ENCODE measurements at places on chromosomes 4 and X.

DNA sequence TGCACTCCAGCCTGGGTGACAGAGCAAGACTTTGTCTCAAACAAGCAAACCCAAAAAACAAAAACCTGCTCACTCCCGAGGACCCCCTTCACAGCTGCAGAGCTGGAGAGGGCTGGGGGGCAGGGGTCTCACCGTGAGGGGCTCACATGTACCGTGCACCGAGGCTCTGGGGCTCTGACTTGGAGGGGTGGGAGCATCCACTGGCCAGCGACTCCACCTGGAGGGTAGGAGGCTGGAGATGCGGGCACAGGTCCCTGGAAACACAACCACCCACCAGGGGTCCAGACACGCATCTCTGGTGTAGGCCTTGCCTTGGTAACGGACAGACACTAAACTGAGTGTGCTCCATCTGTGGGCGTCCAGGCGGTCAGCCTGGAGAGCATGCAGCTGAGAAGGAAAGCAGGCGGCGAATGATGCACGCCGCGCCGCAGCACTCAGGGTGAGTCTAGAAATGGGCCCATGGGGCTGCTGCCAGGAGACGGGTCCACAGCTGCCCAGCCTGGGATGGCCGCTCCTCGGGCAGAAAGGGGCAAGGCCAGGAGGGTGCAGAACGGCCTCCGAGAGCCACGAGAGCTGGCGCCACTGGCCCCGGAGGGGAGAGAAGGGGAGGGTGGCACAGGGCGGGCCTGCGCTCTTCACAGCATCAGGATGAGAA lies 26.1 kb downstream of the PPP2R3B start:
- H3K27me3 ChIP-seq, result no peaks in the 10 kb centered on the region
- DNase-seq, result no peak
- H3K4me3 ChIP-seq, result no peak overlapping the region
- no peaks in the 10 kb centered on the region for H3K36me3 ChIP-seq

DNA sequence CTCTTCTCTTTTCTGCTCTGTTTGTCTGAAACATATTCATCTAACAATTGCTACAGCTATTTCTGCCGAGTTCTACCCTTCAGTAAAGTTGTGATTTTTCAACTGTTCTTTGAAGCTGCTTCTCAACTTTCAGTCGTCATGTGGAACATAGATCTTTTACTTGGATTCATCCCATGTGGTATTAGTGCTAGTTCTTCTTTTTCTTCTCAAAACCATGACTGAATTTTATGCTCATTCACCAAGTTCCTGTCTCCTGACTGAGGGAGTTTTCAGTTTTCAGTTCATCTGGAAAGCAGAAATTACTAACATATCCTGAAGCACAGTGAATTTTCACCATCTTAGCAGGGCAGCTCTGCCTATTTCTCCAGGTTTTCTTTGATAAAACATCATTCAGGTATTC lies 12.1 kb downstream of the ACSL4 start:
- no peak overlapping the region for H3K27ac ChIP-seq
- DNase-seq, result no peak
- H3K4me3 ChIP-seq, result no peak overlapping the region

GRCh38 chrX:93420525-93421082 lies 252.8 kb downstream of the NAP1L3 start:
- no peaks in the 10 kb centered on the region for H3K27me3 ChIP-seq
- no peaks in the 10 kb centered on the region for H3K4me1 ChIP-seq
- H3K36me3 ChIP-seq, result no peaks in the 10 kb centered on the region
- DNase-seq, result no peak
- H3K4me3 ChIP-seq, result no peak overlapping the region

DNA sequence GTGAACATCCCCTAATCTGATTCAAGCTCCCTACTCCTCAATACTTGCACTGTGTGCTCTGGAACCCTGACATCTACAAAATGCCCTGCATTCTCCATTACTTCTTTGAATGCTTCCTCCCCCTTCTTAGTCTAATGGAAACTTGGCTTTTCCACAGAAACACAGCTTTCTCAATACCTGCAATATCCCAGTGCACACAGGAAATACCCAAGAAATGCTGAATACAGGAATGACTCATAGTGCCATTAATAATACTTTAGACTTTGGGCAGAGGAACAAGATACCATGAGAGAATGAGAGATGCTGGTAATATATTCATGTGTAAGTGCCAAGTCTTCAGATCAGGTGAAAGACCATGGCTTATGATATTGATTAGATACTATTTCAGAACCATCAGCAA lies 5.6 kb downstream of the QRFPR start:
- no peak overlapping the region for H3K27ac ChIP-seq
- H3K4me3 ChIP-seq, result no peak overlapping the region
- H3K27me3 ChIP-seq, result no peaks in the 10 kb centered on the region
- no peaks in the 10 kb centered on the region for H3K36me3 ChIP-seq
- no peaks in the 10 kb centered on the region for H3K4me1 ChIP-seq

GRCh38 chr4:40448875-40449274 lies 113.7 kb downstream of the CHRNA9 start:
- DNase-seq, result no peak
- H3K4me1 ChIP-seq, result no peaks in the 10 kb centered on the region
- H3K27ac ChIP-seq, result no peak overlapping the region
- no peaks in the 10 kb centered on the region for H3K36me3 ChIP-seq
- no peaks in the 10 kb centered on the region for H3K27me3 ChIP-seq
- no peak overlapping the region for H3K4me3 ChIP-seq

DNA sequence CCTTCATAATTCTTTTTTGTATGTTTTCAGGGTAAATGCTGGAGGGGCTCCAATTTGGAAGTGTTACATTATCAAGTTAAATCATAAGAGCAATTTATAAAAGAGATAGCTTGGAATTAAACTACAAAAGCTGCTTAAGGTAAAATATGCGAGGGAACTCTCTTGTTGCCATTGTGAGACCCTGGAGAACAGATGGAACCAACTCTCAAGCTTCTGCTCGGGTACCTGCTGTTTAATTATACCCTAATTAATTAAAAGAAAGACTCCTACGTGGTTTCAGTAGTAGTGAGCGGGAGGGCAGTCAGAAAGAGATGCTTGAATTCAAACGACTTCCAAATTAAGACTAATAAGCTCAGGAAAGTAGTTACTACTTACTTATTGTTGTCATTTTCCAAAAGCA lies 313.1 kb upstream of the TACR3 start:
- H3K27ac ChIP-seq, result no peak overlapping the region
- H3K36me3 ChIP-seq, result no peaks in the 10 kb centered on the region
- no peak for DNase-seq
- no peak overlapping the region for H3K4me3 ChIP-seq

DNA sequence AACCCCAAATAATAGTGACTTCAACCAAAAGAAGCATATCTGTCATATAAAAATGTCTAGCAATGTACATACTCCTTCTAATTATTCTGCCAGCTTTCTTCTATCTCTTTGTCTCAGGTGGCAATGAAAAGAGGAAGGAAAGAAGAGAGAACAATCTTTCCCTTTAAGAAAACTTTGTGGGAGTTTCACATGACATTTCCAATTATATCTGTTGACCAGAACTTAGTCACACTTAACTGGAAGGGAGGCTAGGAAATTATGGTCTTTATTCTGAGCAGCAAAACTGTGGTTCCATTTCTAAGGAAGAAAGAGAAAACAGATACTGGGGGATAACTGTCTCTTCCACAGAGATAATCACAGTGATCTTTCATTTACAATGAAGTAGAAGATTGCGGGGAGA lies 12.9 kb upstream of the MAOA start:
- no peak overlapping the region for H3K27ac ChIP-seq
- H3K27me3 ChIP-seq, result no peaks in the 10 kb centered on the region
- no peak overlapping the region for H3K4me3 ChIP-seq
- no peak for DNase-seq
- H3K4me1 ChIP-seq, result no peaks in the 10 kb centered on the region
- H3K36me3 ChIP-seq, result no peaks in the 10 kb centered on the region

DNA sequence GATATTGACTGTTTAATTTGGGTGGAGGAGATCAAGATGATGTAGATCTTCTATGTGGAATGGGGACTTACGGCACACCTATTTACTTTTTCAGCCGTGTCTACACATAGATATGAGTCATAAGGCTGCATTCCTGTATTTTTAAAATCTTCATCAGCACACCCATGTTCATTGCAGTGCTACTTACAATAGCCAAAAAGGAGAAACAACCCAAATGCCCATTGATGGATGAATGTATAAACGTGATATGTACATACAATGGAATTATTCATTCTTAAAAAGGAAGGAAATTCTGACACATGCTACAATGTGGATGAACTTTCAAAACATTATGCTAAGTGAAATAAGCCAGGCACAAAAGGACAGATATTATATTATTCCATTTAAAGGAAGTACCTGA lies 98.6 kb downstream of the AASDH start:
- H3K4me1 ChIP-seq, result no peaks in the 10 kb centered on the region
- no peaks in the 10 kb centered on the region for H3K27me3 ChIP-seq
- H3K27ac ChIP-seq, result no peak overlapping the region
- no peaks in the 10 kb centered on the region for H3K36me3 ChIP-seq

- H3K27me3 ChIP-seq, result no peaks in the 10 kb centered on the region
- DNase-seq, result no peak
- H3K4me3 ChIP-seq, result no peak overlapping the region
Observed at GRCh38 chr4:113614414-113614813, 147.1 kb downstream of the CAMK2D start.

- H3K4me1 ChIP-seq, result no peaks in the 10 kb centered on the region
- no peak for DNase-seq
- no peaks in the 10 kb centered on the region for H3K36me3 ChIP-seq
- H3K27ac ChIP-seq, result no peak overlapping the region
- no peak overlapping the region for H3K4me3 ChIP-seq
Observed at GRCh38 chr4:108205859-108206258, 37.1 kb upstream of the LEF1 start.

GRCh38 chr4:7868892-7869471 lies 70.7 kb downstream of the AFAP1 start:
- H3K4me3 ChIP-seq, result no peak overlapping the region
- H3K27ac ChIP-seq, result no peak overlapping the region
- DNase-seq, result no peak
- no peaks in the 10 kb centered on the region for H3K27me3 ChIP-seq

- H3K4me3 ChIP-seq, result no peak overlapping the region
- H3K36me3 ChIP-seq, result no peaks in the 10 kb centered on the region
- H3K27me3 ChIP-seq, result no peaks in the 10 kb centered on the region
- DNase-seq, result no peak
- H3K4me1 ChIP-seq, result no peaks in the 10 kb centered on the region
Observed at GRCh38 chr4:19623866-19624265, 627.8 kb upstream of the SLIT2 start.

- no peak overlapping the region for H3K4me3 ChIP-seq
- no peaks in the 10 kb centered on the region for H3K4me1 ChIP-seq
- no peak for DNase-seq
- no peaks in the 10 kb centered on the region for H3K36me3 ChIP-seq
Observed at GRCh38 chrX:145843146-145843904, 25.7 kb downstream of the SLITRK2 start.

DNA sequence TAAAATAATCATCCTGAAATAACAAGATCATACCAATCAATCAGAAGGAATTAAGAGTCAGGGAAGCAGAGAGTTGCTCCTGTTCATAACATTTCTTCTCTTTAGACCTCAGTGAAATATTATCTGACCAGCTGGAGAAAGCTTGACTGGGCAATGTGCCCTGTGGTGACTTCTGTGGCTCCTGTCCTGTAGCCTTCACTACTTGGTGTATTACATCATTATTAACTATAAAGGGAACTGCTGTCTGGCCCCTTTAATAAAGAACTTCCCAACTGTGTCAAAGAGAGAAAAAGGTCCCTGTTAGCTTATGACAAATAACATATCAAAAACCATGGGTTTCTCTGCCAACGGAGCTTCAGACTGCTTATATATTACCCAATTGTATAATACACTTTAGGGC lies 18.0 kb downstream of the OPHN1 start:
- H3K27me3 ChIP-seq, result no peaks in the 10 kb centered on the region
- no peak overlapping the region for H3K4me3 ChIP-seq
- H3K4me1 ChIP-seq, result no peaks in the 10 kb centered on the region
- no peak overlapping the region for H3K27ac ChIP-seq
- no peak for DNase-seq
- H3K36me3 ChIP-seq, result no peaks in the 10 kb centered on the region

- peak overlapping the region; percentile 82 for H3K4me3 ChIP-seq
- DNase-seq, result no peak
- H3K27ac ChIP-seq, result peak overlapping the region; percentile 98
- H3K27me3 ChIP-seq, result no peaks in the 10 kb centered on the region
- H3K36me3 ChIP-seq, result no peaks in the 10 kb centered on the region
Observed at GRCh38 chr4:139014371-139015268, 961 bp upstream of the NOCT start.

DNA sequence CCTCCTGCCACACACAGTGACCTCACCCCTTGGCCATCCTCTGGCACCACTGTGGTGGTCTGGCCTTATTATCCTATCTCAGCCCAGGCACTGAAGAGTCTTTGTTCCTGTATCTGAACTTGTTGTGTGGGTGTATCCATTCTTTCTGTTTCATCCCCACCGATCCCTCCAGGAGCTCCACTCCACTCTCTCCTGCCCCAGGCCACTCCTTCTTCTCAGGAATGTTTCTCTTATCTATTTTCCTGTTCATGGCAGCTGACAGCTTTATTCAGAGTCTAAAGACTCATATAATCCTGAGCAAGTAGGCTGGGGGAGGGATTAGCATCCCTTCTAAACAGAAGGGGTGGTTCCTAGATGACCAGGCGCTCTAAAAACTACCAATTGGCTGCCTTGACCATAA lies 150.0 kb downstream of the ANAPC10 start:
- no peak for DNase-seq
- H3K27me3 ChIP-seq, result no peaks in the 10 kb centered on the region
- no peaks in the 10 kb centered on the region for H3K36me3 ChIP-seq

DNA sequence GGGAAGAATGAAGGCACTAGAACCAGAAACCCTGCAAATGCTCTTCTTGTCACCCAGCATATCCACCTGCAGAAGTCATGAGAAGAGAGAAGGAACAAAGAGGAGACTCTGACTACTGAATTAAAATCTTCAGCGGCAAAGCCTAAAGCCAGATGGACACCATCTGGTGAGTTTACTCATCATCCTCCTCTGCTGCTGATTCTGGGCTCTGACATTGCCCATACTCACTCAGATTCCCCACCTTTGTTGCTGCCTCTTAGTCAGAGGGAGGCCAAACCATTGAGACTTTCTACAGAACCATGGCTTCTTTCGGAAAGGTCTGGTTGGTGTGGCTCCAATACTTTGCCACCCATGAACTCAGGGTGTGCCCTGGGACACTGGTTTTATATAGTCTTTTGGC lies 181.7 kb downstream of the AR start:
- no peaks in the 10 kb centered on the region for H3K36me3 ChIP-seq
- no peak overlapping the region for H3K27ac ChIP-seq
- H3K4me1 ChIP-seq, result no peaks in the 10 kb centered on the region

DNA sequence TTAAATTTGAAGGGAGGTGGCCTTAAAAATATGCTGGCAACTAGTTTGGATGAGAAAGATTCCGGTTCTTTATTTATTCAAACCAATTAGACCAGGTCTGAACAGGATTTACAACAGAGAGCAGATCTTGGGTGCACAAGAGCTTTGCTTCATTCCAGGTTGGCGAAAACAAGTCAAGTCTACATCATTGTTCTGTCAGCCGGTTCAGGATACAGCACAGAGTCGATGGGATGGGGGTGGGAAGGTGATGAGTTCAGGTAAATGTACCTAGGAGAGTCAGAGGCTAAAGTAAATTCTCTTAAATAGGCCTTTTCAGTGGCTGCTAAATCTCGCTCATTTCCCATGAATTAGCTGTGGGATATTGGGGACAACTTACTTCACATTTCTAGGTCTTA lies 882 bp upstream of the STIM2 start:
- H3K4me3 ChIP-seq, result peak overlapping the region; percentile 80
- H3K36me3 ChIP-seq, result no peaks in the 10 kb centered on the region
- H3K27ac ChIP-seq, result peak overlapping the region; percentile 77
- H3K27me3 ChIP-seq, result no peaks in the 10 kb centered on the region
- DNase-seq, result no peak

All from B cell (primary cell).